Cerebellar nuclear complex (tissue), 1 donor: ENCODE measurements at places on chromosomes 1 and 21.
A peak's percentile ranks its signal among the peaks of the same experiment; 100 is the strongest.

DNA sequence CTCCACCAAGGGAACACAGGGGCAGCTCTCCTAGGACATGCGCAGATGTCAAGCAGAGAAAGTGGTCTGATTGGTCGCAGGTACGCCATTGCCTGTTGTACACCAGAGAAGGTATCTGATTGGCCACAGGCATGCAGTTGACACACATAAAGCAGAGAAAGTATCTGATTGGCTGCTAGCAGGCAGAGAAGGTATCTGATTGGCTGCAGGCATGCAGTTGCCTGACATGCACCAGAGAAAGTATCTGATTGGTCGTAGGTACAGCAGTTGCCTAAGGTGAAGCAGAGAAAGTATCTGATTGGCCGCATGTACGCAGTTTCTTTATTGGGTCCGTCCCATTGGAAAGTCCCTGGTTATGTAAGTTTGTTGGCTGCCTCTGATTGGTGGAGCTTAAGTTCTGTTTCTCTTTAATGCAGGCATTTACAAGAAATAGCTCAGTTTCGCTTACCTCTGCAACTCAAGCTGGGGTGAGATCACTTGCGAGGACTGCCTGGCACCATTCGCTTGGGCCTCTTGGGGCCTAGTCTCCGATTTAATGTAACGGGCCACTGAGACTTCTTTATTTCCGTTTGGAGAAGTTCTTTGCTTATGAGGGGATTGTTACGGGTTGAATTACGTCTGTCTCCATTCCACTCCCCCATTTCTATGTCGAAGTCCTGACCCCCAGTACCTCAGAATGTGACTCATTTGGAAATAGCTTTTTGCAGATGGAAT lies 74.2 kb downstream of the SIK1 start:
- no peak for DNase-seq

- DNase-seq, result no peak
These were observed 5.9 kb downstream of the MAP7D1 start for GRCh38 chr1:36161641-36162531.

DNA sequence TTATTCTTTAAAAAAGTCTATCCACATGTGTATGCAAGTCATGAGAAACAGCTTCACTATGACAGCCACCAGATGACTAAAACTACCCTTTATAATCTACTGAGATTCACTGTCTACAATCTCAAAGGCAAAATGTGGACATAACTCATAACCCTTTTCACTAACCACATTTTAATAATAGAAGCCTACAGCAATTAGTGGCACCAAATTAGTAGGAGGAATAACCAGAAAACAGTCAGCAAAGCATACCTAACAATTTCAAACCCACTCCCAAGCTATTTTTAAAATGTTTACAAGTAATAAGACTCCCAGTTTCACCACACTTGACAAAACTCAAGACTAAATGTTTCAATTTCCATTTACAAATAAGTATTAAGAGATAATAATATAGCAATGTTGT lies 442.9 kb downstream of the PTPRC start:
- no peak for DNase-seq

GRCh38 chr1:159881622-159882526 lies 18.1 kb downstream of the CFAP45 start:
- no peak for DNase-seq

GRCh38 chr1:18536356-18536755 lies 55.6 kb downstream of the KLHDC7A start:
- DNase-seq, result no peak

DNA sequence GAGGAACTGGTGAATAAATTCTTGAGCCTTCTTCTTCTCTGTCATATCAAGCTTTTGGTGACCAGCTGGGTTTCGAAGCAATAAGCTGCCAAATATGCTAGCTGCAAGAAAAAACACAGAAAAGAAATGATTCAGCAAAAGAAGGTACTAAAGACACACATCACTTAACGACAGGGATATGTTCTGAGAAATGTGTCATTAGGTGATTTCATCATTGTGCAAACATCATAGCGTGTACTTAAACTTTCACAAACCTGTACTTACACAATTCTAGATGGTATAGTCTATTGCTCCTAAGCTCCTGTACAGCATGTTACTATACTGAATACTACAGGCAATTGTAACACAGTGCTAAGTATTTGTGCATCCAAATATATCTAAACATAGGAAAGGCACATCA lies 2.9 kb upstream of the MTF1 start:
- DNase-seq, result no peak

- no peak for DNase-seq
These were observed 28.2 kb upstream of the LGALS8 start for GRCh38 chr1:236495467-236496112.

DNA sequence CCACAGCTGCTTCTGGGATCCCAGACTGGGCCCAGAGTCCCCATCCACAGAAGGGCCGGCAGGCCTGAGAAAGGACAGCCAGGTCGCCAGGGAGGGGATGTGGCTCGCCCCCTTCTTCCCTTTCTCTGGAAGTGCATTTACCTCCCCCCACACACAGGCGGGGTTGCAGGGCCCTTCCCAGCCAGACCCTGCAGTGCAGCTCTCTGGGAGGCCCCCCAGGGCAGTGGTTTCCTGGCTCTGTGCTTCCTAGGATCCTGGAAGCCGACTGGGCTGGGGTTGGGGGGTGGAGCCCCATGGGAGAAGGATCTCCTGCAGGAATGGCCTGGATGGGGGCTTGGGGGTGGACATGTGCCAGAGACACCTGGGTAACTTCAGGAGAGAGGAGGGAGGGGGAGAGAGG lies 4.2 kb upstream of the COL6A1 start:
- DNase-seq, result no peak

DNA sequence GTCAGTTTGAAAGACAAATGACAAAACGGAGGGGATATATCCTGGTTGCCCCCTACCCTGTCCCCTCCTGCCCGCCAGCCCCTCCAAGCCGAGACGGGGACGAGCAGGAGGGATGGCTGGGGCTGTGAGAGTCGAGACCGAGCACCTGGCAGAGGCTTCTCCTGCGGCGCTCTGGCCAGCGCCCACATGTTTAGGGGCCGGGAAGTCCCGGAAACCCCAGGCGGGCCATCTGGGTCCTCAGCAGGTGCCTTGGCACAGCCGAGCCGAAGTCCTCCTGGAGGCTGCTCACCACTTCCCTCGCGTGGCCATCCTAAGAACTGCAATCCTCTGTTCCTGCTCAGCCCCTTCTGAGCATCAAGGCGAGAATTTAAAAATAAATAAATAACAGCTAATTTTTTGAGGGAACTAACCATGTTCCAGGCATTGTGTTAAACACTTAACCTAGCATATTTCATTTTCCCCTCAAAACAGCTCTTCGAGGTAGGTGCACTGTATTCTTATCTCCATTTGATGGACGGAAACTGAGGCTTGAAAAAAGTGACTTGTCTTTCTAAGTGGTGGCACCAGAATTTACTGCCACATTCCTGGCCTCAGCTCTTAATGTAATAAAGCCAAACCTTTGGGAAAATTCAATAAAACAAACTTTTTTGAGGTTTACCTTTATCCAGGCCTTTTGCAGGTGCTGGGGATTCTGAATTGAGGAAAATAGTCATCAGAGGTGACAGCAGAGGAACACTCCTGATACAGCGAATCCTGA lies 3.5 kb upstream of the RIMS3 start:
- DNase-seq, result peak; percentile 36

GRCh38 chr1:201884425-201884824 lies 4.3 kb upstream of the SHISA4 start:
- no peak for DNase-seq

DNA sequence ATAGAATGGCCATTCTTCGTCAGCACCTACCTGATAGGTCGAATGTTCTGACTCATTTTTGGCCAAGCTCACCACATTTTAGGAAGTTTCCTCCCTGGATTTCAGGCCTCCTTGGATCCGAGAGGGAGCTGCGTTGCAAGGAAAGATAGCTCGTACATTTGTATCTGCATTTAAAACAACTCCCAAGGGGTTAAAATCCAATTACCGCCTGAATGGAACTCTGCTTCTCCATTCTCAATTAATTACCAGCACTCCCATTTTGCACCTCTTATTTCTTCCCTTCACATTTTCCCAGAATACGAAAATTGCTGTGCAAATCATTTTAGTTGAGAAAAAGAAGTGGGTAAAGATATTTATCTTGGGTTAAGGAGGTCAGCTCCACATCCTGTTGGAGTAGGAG lies 610.7 kb downstream of the NPHP4 start:
- no peak for DNase-seq

DNA sequence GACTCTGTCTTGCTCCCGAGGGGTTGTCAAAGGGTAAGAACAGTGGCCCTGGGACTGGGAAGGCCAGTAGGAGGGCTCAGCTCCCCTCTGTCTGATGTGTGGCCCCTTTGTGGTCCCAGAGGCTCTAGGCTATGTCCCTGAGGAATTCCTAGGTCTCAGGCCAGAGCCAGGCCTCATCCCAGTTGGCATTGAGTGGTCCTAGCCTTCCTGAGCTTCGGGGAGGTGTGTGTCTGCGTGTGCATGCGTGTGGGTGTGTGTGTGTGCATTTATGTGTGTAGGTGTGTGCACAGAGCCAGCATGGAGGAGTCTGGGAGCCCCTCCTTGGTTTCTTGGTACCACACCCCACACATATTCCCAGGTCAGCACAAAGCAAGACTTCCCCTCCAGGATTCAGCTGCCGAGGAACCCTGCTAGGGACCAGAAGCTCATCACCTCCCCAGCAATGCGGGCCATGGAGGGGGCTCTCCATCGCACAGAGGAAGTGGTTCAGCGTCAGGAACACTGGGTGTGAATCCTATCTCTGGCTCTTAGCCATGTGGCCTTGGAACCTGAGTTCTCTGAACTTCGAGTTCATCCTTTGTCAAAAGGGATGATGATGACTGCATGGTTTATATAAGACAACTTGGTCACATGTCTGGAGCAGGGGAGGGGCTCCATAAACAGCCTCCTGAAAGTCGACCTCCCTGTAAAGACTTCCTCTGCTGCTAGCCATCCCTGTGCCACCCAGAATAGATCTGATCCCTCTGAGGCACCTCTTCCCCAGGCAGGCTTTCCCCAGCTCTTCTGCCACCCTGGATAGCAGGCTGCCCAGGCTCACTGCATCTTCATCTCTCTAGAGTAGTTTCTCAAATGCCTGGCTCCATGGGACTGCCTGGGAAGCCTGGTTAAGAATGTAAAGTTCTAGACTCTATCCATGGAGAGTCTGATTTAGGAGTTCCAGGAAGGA lies 8.3 kb upstream of the EPS8L3 start:
- DNase-seq, result no peak

DNA sequence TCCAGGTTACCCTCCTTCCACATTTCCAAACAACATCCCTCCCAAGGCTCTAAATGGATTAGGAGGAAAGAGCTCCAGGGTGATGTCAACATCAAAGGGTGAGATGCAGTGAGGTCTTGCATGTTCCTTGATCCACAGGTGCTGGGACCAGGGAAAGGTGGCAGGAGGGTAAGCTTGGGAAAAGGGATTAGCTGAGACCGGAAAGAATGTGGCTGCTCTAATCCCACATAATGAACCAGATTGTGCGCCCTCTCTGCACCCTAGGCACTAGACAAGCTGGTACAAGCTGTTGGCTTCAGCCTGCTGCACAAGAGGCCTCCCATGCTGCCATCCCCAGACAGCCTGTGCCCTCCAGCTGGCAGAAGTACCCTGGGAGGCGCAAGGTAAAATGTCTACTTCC lies 34.9 kb downstream of the PLXNA2 start:
- DNase-seq, result no peak

- no peak for DNase-seq
These were observed 193.9 kb upstream of the LMO4 start for GRCh38 chr1:87134625-87135328.

GRCh38 chr1:222880587-222880986 lies 65.7 kb downstream of the DISP1 start:
- no peak for DNase-seq

- DNase-seq, result no peak
These were observed 117.2 kb downstream of the DYRK1A start for GRCh38 chr21:37483776-37484175.

- DNase-seq, result no peak
These were observed 25.9 kb upstream of the EPS8L3 start for GRCh38 chr1:109789551-109790180.

DNA sequence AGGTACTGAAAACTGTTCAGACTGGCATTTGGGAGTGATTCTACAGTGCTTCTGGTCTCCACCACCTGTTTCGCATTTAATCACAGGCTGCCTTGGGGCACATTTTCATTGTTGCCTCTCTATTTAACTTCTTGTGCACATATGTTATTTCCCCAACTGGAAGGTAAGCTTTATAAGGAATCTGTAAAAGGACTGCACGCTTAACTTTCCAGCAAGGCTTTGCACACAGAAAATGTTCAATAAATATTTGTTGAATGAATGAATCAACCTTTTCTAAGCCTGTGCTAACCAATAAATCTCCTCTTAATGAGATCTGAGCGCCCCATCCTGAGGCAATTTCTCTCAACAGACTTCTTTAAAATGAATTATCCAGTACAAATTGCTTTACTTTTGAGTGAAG lies 84.3 kb upstream of the ARHGAP29 start:
- no peak for DNase-seq

GRCh38 chr1:166910396-166910994 lies 34.4 kb upstream of the TADA1 start:
- no peak for DNase-seq

- DNase-seq, result no peak
These were observed 10.0 kb upstream of the GJB3 start for GRCh38 chr1:34770891-34771504.

- no peak for DNase-seq
These were observed 19.7 kb downstream of the STUM start for GRCh38 chr1:226568077-226568831.

DNA sequence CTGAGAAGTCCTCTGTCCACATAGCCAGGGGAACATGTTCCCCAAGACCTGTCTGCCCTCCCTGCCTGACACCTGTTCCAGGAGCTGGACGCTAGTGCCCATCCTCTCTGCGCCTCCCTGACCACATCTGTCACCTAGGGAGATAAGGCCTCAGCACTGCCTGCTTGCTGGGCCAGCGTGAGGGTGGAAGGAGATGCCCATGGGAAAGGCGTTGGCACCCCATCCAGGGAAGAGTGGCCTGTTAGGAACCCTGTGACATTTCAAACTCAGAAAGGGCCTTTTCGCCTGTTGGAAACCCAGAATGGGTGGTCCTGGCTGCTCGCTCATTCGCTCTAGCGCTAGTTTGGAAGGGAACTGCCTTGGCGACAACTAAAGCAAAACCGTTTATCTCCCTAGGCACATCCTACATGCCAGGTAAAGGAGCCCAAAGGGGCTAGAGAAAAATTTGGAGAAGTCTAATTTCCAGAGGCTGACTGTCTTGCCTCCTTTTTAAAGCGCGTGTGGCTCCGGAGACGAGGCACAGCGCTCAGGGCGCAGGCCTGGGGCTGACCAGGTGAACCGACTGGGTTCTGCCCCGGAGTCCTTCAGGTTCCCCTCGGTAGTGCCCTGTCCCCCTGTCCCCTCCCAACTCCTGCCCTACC lies 410 bp downstream of the ACTA1 start:
- DNase-seq, result no peak

- no peak for DNase-seq
These were observed 39.3 kb downstream of the AGPAT3 start for GRCh38 chr21:43904331-43904781.

GRCh38 chr1:35605071-35605866 lies 32.2 kb downstream of the TFAP2E start:
- no peak for DNase-seq

DNA sequence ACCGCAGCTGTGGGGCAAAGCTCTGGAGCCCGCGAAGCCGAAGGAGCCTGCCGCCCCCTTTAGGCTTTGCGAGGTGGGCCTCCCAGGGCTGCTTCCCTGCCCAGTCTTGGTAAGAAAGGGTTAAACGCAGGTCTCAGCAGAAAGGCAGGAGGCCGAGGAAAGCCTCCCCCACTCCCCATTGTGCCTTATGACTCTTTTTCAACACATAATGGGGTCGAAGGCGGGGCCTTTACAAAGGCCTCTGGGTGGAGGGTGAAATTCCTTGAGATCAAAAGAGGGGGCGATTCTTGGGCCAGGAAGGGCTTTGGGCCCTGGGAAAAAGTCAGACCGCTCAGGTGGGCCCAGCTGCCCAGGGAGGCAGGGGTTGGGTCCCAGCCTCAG lies 880 bp downstream of the ALPL start:
- DNase-seq, result no peak
